ENCODE measurements at places on chromosomes 11 and 22. TPM values are rescaled to one million over a fixed set of nuclear protein-coding genes. Genes with fewer than 3 reads are reported as not detected.

Gene OR51B2
- 0.32 TPM for polyA plus RNA-seq

Gene WNT7B
- polyA plus RNA-seq, result 11.4 TPM

Gene ATL3
- polyA plus RNA-seq, result 21.7 TPM

Gene SEC14L2
- polyA plus RNA-seq, result 10.7 TPM

Gene GAL3ST1
- 4.5 TPM for polyA plus RNA-seq

Gene SERPINH1
- 466 TPM for polyA plus RNA-seq

Gene BDNF
- polyA plus RNA-seq, result 0.30 TPM

Gene HINFP
- 36.4 TPM for polyA plus RNA-seq

Gene OVOL1
- 0.47 TPM for polyA plus RNA-seq

Gene OLFML1
- polyA plus RNA-seq, result 42.6 TPM

Gene CSF2RB
- 4.1 TPM for polyA plus RNA-seq

Gene TSPAN18
- polyA plus RNA-seq, result 56.2 TPM

Gene CEP57
- polyA plus RNA-seq, result 72.2 TPM

Gene TMEM191B
- 0.56 TPM for polyA plus RNA-seq

Gene BTG4
- 0.11 TPM for polyA plus RNA-seq

Gene CALCA
- polyA plus RNA-seq, result 2.5 TPM

Gene LAYN
- 16.9 TPM for polyA plus RNA-seq

Gene HBD
- 1.7 TPM for polyA plus RNA-seq

Gene MPPED1
- 0.46 TPM for polyA plus RNA-seq

Gene RDX
- 154 TPM for polyA plus RNA-seq

Gene MGAT3
- 8.5 TPM for polyA plus RNA-seq

Gene QSER1
- 44.2 TPM for polyA plus RNA-seq

Gene ACR
- 0.26 TPM for polyA plus RNA-seq

Gene GTSE1
- polyA plus RNA-seq, result 16.3 TPM

Gene TBC1D10A
- polyA plus RNA-seq, result 15.8 TPM
